ENCODE measurements at places on chromosomes 6 and 20. TPM values are rescaled to one million over a fixed set of nuclear protein-coding genes. Genes with fewer than 3 reads are reported as not detected.

Gene NFATC2
- 8.3 TPM for total RNA-seq

Gene ZNF391
- total RNA-seq, result 1.9 TPM

Gene FUCA2
- total RNA-seq, result 26.5 TPM

Gene TBC1D22B
- 5.4 TPM for total RNA-seq

Gene ADGB
- not detected for total RNA-seq

Gene LY6G6F
- total RNA-seq, result not detected

Gene SAMD5
- 2.0 TPM for total RNA-seq

Gene PEX7
- total RNA-seq, result 6.0 TPM

Gene TRIM10
- total RNA-seq, result not detected

Gene GTSF1L
- not detected for total RNA-seq

Gene DUSP15
- 0.92 TPM for total RNA-seq

Gene NNAT
- not detected for total RNA-seq

Gene ULBP2
- total RNA-seq, result not detected

Gene CEP43
- 7.0 TPM for total RNA-seq

Gene ASIP
- total RNA-seq, result not detected

Gene C2
- 6.9 TPM for total RNA-seq

Gene RAET1E
- not detected for total RNA-seq

Gene CST5
- total RNA-seq, result 0.23 TPM

Gene DTNBP1
- 11.5 TPM for total RNA-seq

Gene RCAN2
- 1.8 TPM for total RNA-seq

Gene SLC22A23
- total RNA-seq, result 24.4 TPM

Gene EDN1
- 16.0 TPM for total RNA-seq
